PC-3 (cell line): ENCODE measurements at places on chromosomes 1 and 21. TPM values are rescaled to one million over a fixed set of nuclear protein-coding genes. Genes with fewer than 3 reads are reported as not detected.

LGR6 gene
- 0.23 and 0.26 TPM in 2 replicates for total RNA-seq

FCMR gene
- total RNA-seq: 1.5 and 4.6 TPM in 2 replicates

FAM72A gene
- total RNA-seq: 18.6 and 20.2 TPM in 2 replicates

MX2 gene
- 0.15 and 0.46 TPM in 2 replicates for total RNA-seq

MYCL gene
- total RNA-seq: 4.0 and 6.6 TPM in 2 replicates

- no peak for DNase-seq
Measured at GRCh38 chr1:223248001-223248769, 105.1 kb upstream of the TLR5 start.

GRCh38 chr1:84410328-84411095 lies 12.2 kb downstream of the DNASE2B start:
- DNase-seq: no peak

GRCh38 chr1:248733566-248733965 lies 22.0 kb downstream of the LYPD8 start:
- no peak for DNase-seq

DNA sequence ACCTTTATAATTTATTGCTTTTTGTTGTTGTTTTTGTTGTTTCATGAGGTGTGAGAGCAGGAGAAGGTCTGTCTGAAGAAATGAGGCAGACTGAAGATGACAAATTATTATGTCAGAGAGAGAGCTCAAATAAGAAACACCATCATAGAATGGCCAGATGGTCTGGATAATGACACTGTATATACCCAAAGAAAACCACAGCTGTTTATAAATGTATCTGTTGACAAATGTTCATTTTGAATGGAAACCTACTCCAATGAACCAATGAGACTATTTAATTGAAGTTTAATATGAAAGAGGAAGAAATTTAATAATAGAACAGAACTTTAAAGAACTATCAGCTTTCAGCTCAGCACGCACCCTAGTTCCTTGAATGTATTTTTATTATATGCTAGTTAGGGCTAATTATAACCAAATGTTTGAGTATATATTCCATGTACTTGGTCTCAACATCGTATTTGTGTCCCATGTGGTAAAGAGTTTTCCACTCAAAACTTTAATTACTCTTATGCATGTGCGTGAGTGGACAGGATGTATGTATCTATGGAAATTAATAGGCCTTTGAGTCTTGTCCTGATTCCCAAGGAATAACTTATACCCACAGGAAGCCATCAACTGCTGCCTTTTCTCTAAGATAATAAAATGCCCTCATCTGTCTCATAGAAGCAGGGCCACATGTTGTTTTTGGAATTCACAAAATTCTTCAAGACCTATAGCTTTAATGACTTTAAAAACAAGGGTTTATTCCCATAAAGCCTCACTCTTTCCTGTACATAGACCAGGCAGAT lies 202.7 kb downstream of the KCNK2 start:
- no peak for DNase-seq

- DNase-seq: no peak
Measured at GRCh38 chr21:33246506-33246905, 16.8 kb downstream of the IFNAR2 start.

- DNase-seq: no peak
Measured at GRCh38 chr1:109392037-109392787, 5.5 kb downstream of the SORT1 start.

DNA sequence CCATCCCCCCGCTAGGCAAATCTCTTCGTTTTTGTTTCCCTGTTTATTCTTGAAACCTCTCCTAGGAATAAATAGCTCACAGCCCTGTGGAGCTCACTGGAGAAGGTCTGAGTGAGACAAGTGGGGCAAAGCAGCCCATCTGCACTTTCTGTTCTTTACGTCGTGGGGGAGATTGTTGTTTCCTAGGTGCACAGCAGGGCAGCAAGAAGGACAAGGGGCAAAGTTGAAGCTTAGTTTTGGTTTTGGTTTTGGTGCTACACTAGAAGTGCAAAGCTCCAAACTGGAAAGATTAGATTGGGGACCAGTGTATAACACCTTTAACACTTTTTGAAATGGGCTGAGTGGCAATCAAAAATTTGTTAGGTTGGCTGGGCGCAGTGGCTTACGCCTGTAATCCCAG lies 76.6 kb downstream of the GPR88 start:
- no peak for DNase-seq

DNA sequence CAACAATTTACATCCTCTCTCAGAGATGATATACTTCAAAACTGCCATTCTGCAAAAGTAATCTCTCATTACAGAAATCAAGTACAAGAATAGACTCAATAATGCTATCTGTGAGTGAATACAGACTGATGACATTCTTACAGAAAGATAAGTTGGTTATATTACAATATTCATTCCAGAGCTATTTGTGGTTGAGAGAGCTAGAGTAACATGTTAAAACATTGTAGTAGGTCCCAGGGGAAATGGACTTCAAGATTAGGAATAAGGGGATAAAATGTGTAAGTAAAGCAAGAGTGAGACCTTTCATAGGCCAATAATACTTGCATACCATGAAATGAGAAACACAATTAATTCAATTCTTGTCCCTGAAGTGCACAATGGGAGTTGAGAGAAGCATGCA lies 1.5 kb downstream of the F13B start:
- DNase-seq: no peak

DNA sequence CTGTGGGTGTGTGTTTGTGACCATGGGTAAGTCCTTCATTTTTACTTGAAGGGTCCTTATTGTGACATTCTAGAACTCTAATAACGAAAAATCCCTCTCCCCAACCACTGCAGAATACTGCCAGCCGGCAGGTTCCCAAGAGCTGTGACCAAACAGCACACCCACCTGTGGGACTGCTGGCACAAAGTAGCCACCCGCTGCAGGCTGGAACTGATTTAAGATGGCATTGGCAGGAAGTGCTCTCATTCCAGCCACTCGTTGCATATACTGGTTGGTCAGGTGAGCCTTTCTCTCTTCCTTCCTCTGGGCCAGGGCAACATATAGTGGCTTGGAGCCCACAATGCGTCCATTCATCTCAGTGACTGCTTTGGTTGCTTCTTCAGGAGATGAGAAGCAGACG lies 11.6 kb downstream of the PABPC4 start:
- DNase-seq: no peak

- peak; percentile 49 for DNase-seq
Measured at GRCh38 chr1:196317535-196318522, 290.4 kb downstream of the KCNT2 start.

DNA sequence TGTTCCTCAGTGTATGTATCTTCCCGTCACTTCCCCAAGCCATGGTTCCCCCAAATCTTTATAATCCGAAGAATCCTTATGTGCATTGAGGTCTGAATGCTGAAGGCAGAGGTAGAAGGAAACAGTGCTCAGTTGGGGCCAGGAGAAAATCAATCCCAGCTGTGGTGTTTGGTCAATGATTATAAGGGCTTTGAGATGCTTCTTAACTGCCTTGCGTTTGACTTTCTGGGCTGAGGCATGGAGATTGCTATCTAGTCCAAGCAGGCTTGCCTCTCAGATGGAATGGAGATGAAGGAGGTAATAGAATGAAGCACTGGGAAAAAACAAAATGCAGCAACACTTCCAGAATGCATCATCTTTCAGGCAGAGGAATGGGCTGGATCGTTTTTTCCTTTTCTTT lies 3.6 kb upstream of the MAP1LC3C start:
- no peak for DNase-seq

GRCh38 chr1:54163573-54163972 lies 10.8 kb upstream of the CDCP2 start:
- no peak for DNase-seq

- DNase-seq: no peak
Measured at GRCh38 chr1:203120325-203121153, 7.0 kb upstream of the ADORA1 start.

- DNase-seq: no peak
Measured at GRCh38 chr1:227794817-227795192, 20.7 kb upstream of the PRSS38 start.

DNA sequence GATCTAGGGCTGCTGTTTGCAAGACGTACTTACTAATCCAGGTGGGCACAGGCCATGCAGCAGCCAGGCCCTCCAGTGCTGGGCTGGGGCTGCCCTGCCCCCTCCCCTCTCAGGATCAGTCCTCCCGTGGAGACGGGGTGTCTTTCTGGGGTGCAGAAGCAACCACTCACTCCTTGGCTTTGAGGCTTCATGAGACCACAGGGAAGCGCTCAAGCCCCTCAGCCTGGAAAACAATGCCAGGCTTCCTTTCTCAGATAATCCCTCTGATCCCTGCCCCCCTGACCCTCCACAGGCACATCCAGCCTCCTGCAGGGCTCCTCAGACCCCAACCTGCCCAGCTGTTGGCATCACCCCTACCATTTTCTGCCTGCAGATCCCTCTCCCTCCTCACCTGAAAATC lies 13.9 kb upstream of the C2CD2 start:
- no peak for DNase-seq

DNA sequence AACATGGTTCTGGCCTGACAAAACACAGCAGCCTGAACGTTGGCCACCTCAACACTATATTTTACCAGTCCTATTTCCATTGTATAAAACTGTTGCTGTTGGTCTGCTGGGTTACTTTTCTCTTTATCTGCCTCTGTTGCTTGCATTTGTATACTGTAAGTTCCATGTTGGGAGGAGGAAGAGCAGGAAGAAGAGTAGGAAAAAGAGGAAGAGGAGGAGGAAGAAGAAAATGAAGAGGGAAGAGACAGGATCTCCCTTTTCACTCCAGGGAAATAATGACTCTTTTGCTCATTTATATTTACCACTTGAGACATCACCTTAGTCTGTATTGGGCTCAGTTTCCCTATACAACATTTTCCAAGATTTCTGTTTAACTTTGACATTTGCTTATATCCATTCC lies 134.2 kb downstream of the PTPRC start:
- DNase-seq: no peak

DNA sequence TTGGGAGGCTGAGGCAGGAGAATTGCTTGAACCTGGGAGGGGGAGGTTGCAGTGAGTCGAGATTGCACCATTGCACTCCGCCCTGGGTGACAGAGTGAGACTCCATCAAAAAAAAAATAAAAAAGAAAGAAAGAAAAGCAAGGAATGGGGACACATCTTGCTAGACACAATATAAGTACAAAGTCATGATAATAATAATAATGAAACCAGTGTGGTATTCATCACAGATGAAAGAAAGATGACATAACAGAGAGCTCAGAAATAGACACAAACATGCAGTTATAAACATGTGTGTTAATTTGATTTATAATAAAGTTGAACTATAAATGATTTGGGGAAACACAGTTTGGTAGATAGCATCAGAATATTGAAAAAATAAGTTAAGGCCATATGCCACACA lies 264.1 kb downstream of the SRGAP2C start:
- DNase-seq: no peak

- no peak for DNase-seq
Measured at GRCh38 chr1:226973371-226973897, 33.3 kb downstream of the COQ8A start.

GRCh38 chr1:45846931-45847330 lies 43.5 kb downstream of the MAST2 start:
- DNase-seq: peak; percentile 4

GRCh38 chr1:244273845-244274619 lies 177.7 kb downstream of the ADSS2 start:
- peak; percentile 96 for DNase-seq

- no peak for DNase-seq
Measured at GRCh38 chr1:153343811-153344717, 4.6 kb downstream of the PGLYRP4 start.

GRCh38 chr1:154856049-154856448 lies 14.0 kb downstream of the KCNN3 start:
- no peak for DNase-seq

DNA sequence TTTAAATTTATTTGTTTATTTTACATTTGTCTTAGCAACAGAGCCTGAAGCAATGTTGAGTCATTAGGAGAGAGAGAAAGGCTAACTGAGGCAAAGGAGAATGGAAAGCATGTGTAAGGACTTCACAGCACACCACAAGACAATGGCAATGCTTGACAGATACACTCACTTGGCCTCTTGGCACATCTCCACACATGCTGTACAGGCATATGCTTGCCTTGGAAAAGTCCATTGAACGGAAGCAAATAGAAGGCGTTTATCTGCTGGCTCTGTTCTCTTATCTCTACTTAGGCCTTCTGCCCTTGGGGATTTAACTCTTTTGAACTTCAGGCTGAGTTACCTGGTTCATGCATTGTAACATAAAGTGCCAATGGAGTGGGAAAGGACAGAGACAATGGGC lies 262.2 kb upstream of the POU3F1 start:
- peak; percentile 25 for DNase-seq

DNA sequence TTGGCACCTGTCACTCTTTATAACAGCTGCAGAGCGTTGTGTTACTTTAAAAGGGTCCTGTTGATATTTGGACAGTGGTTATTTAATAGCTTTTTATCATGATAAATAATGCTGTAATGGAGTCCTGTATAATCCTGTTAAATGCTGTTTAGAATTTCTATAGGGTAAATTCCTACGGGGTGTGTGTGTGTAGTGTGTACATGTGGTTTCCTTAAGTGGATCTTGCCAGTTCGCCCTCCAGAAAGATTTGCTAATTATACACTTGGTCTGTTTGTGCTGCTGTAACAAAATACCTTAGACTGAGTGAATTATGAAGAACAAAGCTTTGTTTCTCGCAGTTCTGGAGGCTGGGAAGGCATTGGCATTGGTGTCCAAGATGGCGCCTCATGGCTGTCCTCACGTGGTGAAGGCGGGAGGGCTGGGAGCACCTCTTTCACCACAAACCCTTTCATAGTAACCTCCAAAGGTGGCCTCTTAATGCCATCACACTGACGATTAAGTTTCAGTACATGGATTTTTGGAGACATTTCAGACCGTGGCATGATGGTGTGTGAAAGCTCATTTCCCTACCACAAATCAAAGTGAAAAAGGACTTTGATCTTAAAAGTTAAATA lies 11.2 kb downstream of the PRMT2 start:
- no peak for DNase-seq

DNA sequence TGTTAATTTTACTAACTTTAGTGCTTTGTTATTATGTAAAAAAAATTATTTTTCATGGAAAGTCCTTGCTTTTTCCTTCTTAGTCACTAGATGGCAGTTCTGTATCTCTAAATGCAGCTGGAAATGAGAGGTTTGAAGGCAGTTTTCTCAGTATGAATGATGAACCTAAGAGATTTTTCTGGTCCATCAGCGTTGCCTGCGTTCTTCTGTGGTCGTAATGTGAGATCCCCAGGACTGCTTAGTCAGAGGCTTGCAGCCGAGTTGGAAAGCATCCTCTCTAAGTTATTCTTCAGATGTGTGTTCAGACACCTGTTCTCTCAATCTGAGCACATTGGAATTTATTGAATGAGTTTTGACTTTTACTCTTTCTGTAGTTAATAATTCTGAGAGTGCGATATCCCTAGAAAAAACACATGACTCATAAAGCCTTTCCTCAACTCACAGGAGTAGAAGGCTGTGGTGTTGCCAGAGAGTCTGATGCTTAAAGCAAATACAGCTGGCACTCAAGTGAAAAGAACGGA lies 99.3 kb downstream of the FMN2 start:
- DNase-seq: peak; percentile 88

GRCh38 chr1:90593312-90593711 lies 123.8 kb downstream of the BARHL2 start:
- no peak for DNase-seq

GRCh38 chr1:169338617-169339016 lies 29.0 kb downstream of the NME7 start:
- DNase-seq: no peak

- no peak for DNase-seq
Measured at GRCh38 chr21:41669533-41669830, 97.4 kb downstream of the RIPK4 start.
